ENCODE measurements at places on chromosomes 13 and 19.

GRCh38 chr13:65540175-65540574, 1690.0 kb downstream of the PCDH9 start:
- no peak for DNase-seq

- no peak for DNase-seq
Observed at GRCh38 chr19:43498233-43498842, 6.2 kb downstream of the PHLDB3 start.

- no peak for DNase-seq
Observed at GRCh38 chr13:67651908-67652465, 421.9 kb upstream of the PCDH9 start.

- DNase-seq: no peak
Observed at GRCh38 chr13:102852556-102852955, 6.7 kb downstream of the ERCC5 start.

DNA sequence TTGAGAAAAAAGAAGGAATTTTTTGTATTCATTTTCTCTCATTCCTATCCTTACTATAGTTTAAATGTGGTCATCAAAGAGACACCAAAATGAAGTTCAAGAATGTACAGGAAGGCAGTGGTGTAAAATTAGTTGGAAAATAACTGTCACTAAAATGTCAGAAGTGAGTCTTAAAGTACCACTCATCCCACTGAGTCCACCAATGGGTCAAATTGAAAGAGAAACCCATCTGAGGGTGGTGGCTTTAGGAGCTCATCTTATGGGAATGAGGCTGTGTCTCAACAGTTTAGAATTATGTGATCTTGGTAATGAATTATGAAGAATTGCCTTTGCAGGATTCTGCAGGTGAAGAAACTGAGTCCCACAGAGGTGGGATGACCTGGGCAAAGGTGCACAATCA, 403.5 kb downstream of the FGF9 start:
- DNase-seq: no peak

DNA sequence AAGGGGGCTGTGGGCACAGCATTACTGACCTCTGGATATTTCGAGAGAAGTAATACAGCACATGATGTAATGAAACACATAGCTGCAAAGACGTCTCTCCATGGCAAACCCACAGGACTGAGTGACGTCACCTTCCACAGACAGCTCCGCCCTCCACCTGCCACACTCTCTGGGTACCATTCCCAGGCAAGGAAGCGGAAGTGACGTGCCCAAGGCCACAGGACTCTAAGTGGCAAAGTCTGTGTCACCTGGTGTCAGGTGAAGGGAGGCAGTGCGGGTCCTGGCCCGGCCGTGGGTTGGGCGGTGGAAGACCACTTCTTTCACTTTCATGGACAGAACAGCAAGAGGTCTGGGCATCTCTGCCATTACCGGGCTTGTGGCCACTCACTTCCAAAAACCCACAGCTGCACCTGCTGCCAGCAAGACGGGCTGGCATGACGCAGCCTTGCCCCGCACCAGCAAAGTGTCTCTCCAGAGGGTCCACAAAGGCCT, 6.8 kb upstream of the ADPRHL1 start:
- no peak for DNase-seq

- DNase-seq: peak; percentile 55
Observed at GRCh38 chr19:31783592-31783991, 434.4 kb upstream of the TSHZ3 start.

- peak; percentile 90 for DNase-seq
Observed at GRCh38 chr13:98143157-98143553, 261 bp downstream of the FARP1 start.

DNA sequence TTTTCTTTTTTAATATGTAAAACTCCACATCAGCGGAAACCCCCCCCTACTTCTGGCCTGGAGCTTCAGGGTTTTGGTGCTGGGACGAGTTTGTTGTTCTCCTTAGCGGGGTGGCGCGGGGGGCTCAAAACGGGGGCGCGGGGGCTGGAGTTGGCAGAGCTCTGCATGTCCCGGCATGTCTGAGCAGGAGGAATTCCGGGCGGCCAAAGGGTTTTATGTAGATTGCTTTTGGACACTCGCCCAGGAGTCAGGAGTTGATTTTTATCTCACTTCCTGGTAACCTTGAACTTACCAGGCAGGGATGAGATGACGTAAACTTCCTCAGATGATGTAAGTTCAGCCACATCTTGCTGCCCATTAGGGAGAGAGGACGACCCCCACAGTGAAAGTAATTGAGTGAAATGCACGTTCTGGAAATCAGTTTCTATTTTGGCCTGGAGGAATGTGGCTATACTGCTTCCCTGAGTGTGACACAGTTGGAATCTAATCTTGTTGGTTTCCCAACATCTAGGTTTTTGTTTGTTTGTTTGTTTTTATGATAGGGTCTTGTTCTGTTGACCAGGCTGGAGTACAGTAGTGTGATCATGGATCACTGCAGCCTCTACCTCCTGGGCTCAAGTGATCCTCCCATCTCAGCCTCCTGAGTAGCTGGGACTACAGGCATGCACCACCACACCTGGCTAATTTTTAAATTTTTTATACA, 21.0 kb upstream of the GDF15 start:
- DNase-seq: peak; percentile 94

DNA sequence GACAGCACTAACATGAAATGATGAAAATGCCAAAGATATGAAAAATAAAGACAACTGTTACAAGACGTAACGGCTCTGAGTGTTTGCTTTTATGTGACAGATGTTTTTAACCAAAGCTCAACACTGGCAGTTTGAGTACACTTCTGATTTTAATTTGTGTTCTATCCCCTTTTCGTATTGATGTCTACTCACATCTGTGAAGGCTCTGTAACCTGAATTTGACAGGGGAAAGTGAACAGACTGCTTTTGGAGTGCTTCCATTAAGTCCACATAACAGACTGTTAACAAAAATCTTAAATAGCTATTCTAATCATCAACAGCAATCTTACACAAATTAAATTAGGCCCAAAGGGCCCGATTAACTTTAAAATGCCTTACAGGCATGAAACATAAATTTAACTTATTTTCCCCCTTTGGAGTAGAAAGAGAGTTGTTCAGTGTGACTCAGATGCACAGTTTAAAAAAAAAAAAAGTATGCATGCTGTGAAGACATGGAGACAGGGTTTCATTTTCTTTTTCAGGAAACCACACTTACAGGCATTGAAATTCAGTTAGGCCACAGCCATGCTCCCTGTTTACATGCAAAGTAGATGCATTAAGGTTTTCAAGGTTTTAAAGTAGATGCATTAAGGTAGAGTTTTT, 16.3 kb upstream of the RNASEH2B start:
- DNase-seq: peak; percentile 70

- DNase-seq: peak; percentile 32
Observed at GRCh38 chr19:58181902-58182576, 822 bp upstream of the ZNF274 start.

GRCh38 chr13:95485045-95485517, 67.4 kb upstream of the CLDN10 start:
- no peak for DNase-seq

DNA sequence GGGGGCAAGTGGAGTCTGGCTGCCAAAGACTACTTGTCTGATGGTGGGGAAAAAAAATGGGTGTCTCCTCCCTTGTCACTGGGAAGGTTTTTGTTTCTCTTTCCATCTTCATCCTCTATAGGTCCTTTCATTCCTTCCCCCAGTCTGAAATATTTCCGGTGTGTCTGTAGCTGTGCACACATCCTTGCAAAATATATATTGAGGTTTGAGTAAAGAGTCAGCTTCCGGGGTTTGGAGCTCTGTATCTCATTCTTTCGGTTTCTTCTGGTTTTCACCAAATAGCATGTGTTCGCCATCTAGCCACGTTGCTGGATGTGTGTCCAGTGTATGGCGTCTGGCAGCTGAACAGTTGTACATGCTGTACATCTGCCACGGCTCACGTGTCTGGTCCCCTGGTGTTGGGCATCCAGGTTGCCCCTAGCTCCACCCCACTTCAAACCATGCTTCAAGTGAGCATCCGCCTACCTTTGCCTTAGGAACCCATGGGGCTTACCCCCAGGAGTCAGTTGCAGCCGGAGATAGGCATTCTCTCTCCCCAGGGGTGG, 142.2 kb downstream of the SIPA1L3 start:
- DNase-seq: no peak

DNA sequence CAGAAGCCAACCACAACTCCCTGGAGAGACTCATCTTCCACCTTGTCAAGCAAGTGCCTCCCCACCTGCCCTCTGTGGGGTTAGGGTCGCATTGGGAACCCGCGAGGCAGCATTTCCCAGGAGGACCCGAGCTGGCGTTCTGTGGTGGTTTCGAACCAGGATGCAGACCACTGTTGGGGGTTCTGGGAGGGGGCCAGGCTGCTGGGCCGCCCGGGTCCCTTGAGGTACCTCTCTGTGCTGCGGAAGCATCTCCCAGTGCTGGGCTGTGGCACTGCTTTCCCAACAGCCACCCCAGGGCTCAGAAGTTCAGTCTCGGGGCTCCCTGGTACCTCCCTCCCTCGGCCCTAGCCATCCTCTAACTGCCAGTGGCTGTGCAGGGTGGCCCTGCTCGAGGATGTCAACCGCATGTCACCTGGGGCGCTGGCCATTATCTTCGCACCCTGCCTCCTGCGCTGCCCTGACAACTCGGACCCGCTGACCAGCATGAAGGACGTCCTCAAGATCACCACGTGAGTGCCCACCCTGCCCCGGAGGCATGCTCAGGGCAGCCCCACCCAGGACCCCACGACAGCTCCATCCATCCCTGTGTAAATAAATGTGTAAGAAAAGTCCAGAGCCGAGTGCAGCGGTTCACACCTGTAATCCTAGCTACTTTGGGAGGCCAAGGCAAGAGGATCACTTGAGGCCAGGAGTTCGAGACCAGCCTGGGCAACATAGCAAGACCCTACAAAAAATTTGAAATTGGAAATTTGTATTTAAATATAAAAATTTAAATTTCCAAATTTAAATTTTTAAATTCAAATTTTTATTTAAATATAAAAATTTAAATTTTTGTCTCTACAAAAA, 8.2 kb upstream of the USE1 start:
- no peak for DNase-seq

DNA sequence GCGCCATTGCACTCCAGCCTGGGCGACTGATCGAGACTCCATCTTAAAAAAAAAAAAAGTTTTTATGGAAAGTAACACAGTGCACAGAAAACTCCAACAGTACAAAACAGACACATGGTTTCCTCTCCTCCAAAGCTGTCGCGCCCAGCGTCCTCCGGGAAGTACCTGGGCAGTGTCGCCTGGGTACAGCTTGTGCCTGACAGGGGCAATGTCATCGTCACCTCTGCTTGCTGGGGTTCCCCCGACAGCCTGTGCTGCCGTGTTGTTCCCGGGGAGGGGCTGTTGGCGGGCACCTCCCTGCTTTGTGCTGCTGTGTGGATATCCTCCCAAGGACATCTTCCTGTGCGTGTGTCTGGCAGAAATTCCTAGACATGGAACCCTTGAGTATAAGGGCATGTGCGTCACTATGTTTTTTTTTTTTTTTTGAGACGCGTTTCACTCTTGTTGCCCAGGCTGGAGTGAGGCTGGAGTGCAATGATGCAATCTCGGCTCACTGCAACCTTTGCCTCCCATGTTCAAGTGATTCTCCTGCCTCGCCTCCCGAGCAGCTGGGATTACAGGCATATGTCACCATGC, 2.4 kb upstream of the F2RL3 start:
- DNase-seq: no peak

- peak; percentile 87 for DNase-seq
Observed at GRCh38 chr19:15584541-15585115, 30.4 kb upstream of the CYP4F8 start.

GRCh38 chr13:30331331-30331771, 24.0 kb upstream of the KATNAL1 start:
- DNase-seq: no peak

GRCh38 chr13:49503951-49504350, 8.2 kb downstream of the PHF11 start:
- no peak for DNase-seq

DNA sequence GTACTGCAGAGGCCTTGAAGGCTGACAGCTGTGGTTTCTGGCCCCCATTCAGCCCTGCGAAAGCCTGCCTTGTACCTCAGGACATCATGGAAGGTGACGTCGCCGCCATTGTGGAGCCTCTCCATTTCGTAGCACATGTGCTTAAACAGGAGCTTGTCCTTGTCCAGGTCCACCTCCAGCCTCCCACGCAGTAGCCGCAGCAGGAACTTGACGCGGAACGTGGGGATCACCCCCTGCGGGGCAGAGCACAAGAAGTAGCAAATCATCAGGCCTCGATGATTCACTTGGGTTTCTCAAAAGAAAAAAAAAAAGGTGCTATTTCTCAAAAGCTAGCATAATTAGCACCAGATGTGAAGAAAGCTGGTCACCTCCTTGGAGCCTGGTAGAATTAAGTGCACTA, 351.0 kb downstream of the NALCN start:
- peak; percentile 39 for DNase-seq

DNA sequence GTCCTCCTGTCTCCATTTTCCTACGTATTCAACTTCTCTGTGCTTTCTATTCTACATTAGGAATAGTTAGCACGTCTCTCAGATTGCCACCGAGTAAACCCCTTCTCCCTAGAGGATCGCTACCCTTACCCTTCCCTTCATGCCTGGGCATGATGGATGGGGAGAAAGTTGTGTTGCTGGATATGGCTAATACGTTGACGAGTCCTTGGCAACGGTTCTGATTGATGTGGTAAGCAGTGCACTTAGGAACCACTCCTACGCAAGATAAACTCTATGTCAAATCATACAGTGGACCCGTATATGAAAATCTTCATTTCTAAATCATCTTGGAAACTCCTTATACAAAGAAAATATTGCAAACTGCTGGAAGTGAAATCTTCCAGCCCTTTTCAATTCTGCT, 224.5 kb downstream of the EFNB2 start:
- DNase-seq: no peak

DNA sequence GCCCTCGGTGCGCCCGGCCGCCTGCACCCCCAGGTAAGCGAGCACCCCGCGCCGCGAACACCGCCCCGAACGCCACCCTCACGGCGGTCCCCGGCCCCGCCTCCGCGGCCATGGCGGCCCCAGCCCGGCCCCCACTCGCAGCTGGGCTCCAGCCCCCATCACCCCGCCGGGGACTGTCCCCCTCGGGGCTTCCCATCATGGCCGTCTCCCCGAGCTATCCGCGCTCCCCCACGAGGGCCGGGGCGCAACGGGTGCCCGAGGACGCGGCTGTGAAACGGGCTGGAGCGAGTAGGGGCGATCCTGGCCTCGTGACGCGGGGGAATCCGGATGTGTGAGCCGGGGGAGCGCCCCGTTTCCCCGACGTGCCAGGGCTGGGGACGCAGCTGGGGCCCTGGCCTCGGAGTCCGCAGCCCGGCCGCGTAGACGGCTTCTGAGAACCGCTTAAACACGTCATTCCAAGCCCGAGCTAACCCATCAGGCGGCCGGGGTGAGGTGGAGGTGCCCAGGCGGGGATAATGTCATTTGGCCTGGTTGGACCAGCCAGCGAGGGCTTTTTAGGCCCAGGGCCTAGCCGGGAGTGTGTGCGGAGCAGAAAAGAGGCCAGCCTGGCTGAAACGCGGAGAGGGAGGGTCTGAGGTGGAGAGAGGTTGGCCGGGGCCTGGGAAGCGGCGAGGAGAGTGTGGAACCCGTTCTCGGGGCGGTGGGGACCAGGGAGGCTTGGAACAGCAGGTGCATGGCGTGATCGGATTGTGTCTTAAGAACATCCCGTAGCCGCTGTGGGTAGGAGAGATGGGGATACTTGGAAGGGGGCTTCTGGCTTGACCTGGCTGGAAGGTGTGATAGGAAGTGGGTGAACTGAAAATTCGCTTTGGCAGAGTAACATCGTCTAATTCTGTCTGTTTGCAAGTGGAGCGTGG, 550 bp downstream of the CERS4 start:
- peak; percentile 52 for DNase-seq
